ENCODE measurements at places on chromosomes 6 and 20.

GRCh38 chr6:157107915-157108651 is 215.2 kb downstream of the TMEM242 start:
- no peak for DNase-seq

DNA sequence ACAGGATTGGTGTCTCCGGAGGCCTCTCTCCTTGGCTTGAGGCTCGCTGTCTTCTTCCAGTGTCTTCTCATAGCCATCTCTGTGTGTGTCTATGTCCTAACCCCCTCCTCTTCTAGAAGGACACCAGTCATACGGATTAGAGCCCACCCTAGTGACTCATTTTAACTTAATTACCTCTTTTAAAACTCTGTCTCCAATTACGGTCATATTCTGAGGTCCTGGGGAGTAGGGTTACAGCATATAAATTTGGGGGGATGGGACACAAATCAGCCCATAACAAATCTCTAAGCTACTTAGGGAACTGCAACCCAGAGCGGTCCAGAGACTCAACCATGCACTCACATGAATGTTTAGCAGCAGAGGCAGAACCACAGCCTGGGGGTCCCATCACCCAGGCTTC is 56.1 kb upstream of the SASH1 start:
- DNase-seq: no peak

GRCh38 chr20:23159947-23160318 is 73.8 kb upstream of the CD93 start:
- no peak for DNase-seq

GRCh38 chr6:32852844-32853540 is 512 bp downstream of the TAP1 start:
- DNase-seq: no peak

- no peak for DNase-seq
Measured at GRCh38 chr20:6468423-6469116, 298.9 kb upstream of the BMP2 start.

GRCh38 chr20:58721951-58722778 is 29.6 kb downstream of the NPEPL1 start:
- no peak for DNase-seq

GRCh38 chr6:43940071-43940392 is 170.0 kb downstream of the VEGFA start:
- DNase-seq: no peak

DNA sequence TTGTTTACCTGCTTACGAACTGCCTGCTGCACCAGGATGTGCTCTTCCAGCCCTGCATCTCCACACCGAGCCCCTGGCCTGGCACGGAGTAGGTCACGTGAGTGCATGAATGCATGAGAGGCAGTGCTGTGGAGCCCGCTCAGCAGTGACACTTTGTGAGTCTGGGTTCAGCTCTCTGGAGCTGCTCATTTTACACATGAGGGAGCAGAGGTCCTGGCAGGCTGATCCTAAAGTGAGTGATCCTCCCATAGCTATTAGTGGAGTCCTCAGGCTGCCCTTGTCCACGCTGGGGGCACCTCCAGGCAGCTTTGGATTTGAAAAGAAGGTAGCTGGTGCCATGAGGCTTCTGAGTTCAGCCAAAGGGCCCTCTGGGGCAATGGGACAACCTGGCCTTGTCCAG is 64.2 kb downstream of the EDN3 start:
- DNase-seq: no peak

DNA sequence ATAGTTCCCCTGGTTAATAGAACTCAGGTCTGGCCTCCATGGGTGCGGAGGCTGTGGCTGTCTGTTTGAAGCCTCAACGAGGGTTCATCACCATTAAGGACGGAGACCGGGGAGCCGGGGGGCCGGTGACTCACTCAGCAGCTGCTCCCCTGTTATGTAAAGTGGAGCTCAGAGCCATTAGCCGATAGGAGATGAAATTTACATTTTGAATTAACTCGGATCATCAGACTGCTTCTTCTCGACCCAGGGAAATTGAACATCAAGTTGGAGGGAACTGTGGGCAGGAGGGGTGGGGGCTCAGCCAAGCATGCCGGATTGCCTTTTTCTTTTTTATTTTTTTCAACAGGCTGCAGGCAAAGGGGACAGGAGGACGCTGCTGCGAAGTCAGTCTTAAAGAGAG is 12.3 kb downstream of the PCK1 start:
- DNase-seq: no peak

DNA sequence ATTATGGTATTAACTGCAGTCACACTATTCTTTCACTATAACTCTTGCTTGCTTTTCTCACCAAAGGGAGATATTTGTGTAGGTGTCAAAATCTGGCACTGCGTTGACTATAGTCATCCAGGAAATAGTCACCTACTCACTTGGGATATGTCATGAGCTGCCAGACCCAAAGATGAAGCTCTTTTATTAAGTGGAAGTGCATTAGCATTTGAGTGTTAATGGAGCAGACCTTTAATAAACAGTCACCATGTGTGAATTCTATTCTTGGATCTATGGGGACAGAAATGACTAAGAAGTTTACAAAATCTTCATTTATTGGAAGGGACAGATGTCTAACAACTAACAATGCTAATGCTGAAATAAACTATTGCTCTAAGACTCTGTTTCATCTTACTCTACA is 130.1 kb upstream of the NEDD9 start:
- DNase-seq: no peak

GRCh38 chr6:112485827-112486212 is 138.7 kb downstream of the RFPL4B start:
- DNase-seq: no peak
